MM.1S (cell line): ENCODE measurements at places on chromosomes 16 and 17.

DNA sequence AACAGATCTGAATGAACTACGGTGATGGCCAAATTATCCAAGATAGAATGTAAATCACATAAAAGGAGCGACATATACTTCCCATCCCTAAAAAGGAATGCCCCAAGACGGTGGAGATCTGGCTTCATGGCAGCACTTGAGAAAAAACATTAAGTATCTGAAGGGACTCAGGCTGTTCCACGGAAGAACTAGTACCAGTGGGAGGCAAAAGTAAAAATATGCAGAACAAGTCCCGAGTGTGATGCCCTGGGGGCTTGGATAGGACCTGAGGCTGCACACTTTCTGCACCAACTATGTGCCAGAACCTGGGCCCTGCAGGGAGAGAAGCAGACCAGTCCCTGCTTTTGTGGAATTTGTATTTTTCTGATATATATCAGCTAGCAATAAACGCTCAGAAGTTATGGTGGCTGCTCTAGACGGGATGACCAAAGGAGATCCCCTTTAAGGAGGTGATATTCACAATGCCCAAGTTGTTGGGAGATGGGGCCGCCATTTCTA, 539 bp upstream of the CKLF start:
- H3K36me3 ChIP-seq: no peaks in the 10 kb centered on the region
- peaks cover 55% of the 10 kb centered on the region for H3K4me1 ChIP-seq
- peak; percentile 23 for DNase-seq
- peak overlapping the region; percentile 81 for H3K27ac ChIP-seq
- no peaks in the 10 kb centered on the region for H3K27me3 ChIP-seq

- no peak overlapping the region for H3K27ac ChIP-seq
- H3K4me1 ChIP-seq: no peaks in the 10 kb centered on the region
- no peak for DNase-seq
- 0 out of 2 replicates have a peak, but pooled peaks cover 13% of the 10 kb centered on the region for H3K36me3 ChIP-seq
- H3K4me3 ChIP-seq: no peak overlapping the region
These were observed 11.7 kb upstream of the GGA2 start for GRCh38 chr16:23521965-23522364.

- H3K4me1 ChIP-seq: no peaks in the 10 kb centered on the region
- no peaks in the 10 kb centered on the region for H3K27me3 ChIP-seq
- H3K4me3 ChIP-seq: no peak overlapping the region
- H3K36me3 ChIP-seq: no peaks in the 10 kb centered on the region
- no peak overlapping the region for H3K27ac ChIP-seq
These were observed 9.2 kb downstream of the MAPK8IP3 start for GRCh38 chr16:1715220-1715619.

GRCh38 chr17:57536789-57537523, 208.1 kb downstream of the CCDC182 start:
- no peaks in the 10 kb centered on the region for H3K27me3 ChIP-seq
- H3K4me1 ChIP-seq: peaks cover 18% of the 10 kb centered on the region
- no peak for DNase-seq
- no peaks in the 10 kb centered on the region for H3K36me3 ChIP-seq
- no peak overlapping the region for H3K27ac ChIP-seq
- H3K4me3 ChIP-seq: no peak overlapping the region

GRCh38 chr17:37830151-37830993, 85.5 kb upstream of the HNF1B start:
- no peak overlapping the region for H3K4me3 ChIP-seq
- H3K4me1 ChIP-seq: peaks cover 9% of the 10 kb centered on the region
- H3K27me3 ChIP-seq: no peaks in the 10 kb centered on the region
- no peak overlapping the region for H3K27ac ChIP-seq
- DNase-seq: no peak

DNA sequence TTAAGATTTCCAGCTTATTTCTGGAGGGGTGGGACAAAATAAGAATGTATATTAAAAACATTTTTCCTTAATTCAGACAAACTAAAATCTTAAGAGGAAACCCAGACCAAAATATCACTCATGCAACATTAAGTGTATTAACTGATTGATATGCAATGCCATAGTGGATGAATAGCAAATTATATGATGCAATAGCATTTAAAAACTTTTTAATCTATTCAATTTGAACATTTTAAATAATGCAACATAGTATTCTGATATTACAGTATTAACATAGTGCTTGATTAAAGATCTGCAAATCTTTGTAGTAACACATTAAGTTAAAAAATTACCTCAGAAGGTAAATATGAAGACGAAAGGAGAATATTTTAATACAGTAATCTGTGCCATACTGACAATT, 15.3 kb upstream of the INTS2 start:
- no peak overlapping the region for H3K4me3 ChIP-seq
- H3K4me1 ChIP-seq: no peaks in the 10 kb centered on the region
- peaks cover 2% of the 10 kb centered on the region; the same call in 1 of the 2 replicates for H3K36me3 ChIP-seq
- no peaks in the 10 kb centered on the region for H3K27me3 ChIP-seq
- DNase-seq: no peak
- no peak overlapping the region for H3K27ac ChIP-seq

- DNase-seq: no peak
- no peak overlapping the region for H3K27ac ChIP-seq
- no peaks in the 10 kb centered on the region for H3K27me3 ChIP-seq
- no peaks in the 10 kb centered on the region for H3K4me1 ChIP-seq
These were observed 191.9 kb upstream of the ANKFN1 start for GRCh38 chr17:55961386-55961785.

GRCh38 chr16:72887537-72887936, 160.4 kb downstream of the ZFHX3 start:
- H3K4me1 ChIP-seq: no peaks in the 10 kb centered on the region
- DNase-seq: no peak
- H3K27me3 ChIP-seq: no peaks in the 10 kb centered on the region
- no peak overlapping the region for H3K4me3 ChIP-seq
- no peaks in the 10 kb centered on the region for H3K36me3 ChIP-seq
- no peak overlapping the region for H3K27ac ChIP-seq

- DNase-seq: no peak
- no peaks in the 10 kb centered on the region for H3K4me1 ChIP-seq
- H3K27ac ChIP-seq: no peak overlapping the region
- peaks cover 79% of the 10 kb centered on the region for H3K27me3 ChIP-seq
- no peak overlapping the region for H3K4me3 ChIP-seq
- H3K36me3 ChIP-seq: no peaks in the 10 kb centered on the region
These were observed 7.8 kb downstream of the SOX8 start for GRCh38 chr16:989354-989814.

DNA sequence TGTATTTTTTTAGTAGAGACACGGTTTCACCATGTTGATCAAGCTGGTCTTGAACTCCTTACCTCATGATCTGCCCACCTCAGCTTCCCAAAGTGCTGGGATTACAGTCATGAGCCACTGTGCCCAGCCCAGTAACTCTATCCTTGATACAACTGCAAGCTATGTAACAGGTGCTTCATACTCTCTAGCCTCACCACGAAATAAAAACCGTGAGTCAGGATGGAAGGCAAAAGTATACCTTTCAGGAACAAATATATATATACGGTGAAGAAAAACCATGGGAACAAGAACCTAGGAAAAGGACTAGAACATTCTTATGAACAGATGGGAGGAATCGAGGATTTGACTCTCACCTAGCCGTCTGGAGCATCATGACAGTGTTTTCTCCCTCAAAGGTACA, 9.6 kb upstream of the FBF1 start:
- no peaks in the 10 kb centered on the region for H3K4me1 ChIP-seq
- DNase-seq: no peak
- no peak overlapping the region for H3K27ac ChIP-seq

DNA sequence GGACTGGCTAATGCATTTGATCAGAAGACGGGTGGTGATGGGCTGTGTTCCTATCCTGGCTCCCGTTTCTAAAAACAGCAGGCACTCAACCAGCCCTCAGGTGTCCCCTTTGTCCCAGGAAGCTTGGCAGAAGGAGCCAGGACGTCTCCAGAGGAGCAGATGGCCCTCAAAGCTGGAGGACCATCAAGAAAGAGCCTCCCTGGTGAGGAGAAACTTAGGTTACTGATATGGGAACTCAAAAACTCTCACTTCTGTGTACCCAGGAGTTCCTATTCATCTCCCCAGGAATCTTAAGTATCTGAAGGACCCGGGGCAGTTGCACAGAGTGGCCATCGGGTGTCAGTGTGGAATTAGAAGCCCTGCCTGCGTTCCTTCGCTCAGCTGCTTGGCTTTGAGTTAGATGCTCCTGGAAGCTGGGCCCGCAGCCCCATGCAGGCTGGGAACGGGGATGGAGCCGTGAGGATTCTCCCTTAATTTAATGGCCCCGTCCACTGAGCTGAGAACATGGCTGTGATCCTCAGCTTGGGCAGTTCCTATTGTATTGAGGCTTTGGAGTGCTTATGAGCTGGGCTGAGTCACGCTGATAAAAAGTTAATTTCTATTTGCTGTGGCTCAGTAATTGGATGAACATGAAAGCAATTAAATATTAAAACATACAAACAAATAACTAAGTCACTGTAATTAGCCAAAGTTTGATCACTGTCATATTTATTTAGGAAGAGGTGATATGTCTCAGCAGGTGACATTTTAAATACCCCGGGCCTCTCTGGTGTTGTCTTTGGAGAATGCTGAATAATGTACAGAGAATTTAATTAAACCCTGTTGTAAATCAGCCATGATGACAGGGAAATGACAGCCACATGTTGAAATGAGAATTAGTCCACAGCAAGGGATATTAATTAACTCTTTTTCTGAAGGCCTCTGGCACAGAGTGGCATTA, 402.1 kb downstream of the SEC14L1 start:
- no peaks in the 10 kb centered on the region for H3K36me3 ChIP-seq
- H3K27me3 ChIP-seq: peaks cover 7% of the 10 kb centered on the region
- H3K4me1 ChIP-seq: no peaks in the 10 kb centered on the region
- H3K27ac ChIP-seq: no peak overlapping the region
- H3K4me3 ChIP-seq: no peak overlapping the region

- no peaks in the 10 kb centered on the region for H3K4me1 ChIP-seq
- H3K27me3 ChIP-seq: no peaks in the 10 kb centered on the region
- no peak for DNase-seq
- H3K4me3 ChIP-seq: no peak overlapping the region
- H3K36me3 ChIP-seq: no peaks in the 10 kb centered on the region
These were observed 23.3 kb downstream of the MYH11 start for GRCh38 chr16:15833541-15833940.

DNA sequence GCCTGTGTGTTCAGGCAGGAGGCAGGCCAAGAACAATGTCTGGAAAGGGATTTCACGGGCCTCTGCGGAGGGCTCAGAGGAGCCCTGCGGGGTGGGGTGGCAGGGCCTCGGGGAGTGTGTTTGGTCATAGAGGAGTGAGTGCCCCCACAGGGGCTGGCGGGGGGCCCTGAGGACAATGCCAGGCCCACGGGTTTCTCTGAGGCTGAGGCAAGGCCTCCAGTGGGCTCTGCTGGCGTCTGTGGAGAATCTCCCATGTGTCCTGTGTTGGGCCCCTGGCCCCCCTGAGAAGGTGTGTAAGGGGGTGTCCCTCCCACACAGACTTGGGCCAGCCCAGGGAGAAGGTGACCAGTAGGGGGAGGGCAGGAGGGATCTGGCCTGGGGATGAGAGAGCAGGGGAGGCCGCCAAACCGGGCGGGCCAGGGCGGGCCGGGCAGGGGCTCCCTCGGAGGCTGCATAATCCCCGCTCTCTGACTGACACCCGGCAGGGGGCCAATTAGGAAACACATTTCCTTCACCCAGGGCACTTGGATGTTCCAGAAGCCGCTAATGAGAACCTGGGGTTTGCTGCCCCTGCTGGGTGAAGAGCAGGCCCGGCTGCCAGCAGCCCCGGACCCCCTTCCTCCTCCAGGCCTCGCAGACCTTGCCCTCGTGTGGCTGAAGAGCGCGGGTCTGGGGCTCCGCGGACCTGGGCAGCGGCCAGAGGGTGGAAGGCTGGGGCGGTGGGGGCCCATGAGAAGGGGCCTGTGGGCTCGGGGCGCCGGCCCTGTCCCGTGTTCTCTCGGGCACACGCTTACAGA, 204.2 kb downstream of the NTN1 start:
- DNase-seq: no peak
- peaks cover 8% of the 10 kb centered on the region; the same call in 1 of the 2 replicates for H3K4me1 ChIP-seq
- no peak overlapping the region for H3K27ac ChIP-seq
- H3K27me3 ChIP-seq: peaks cover 39% of the 10 kb centered on the region

DNA sequence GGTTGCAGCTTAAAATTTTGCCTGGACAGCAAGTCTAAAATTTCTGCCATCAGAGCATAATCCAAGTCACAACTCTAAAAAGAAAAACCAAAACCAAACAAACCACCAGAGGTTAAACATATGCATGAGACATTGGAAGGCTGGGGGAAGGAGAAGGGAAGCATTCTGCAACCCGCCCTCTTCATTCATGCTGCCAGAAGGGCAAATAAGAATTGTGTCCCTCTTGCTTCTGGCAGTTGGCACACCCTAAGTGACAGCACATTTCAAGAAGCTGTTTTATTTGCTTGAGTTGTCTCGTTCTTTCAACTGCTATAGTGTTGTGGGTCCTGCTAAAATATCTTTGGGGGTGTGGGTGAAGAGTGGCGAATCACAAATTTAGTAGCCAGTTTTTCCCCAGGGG, 99.6 kb downstream of the SKAP1 start:
- no peak for DNase-seq
- H3K4me1 ChIP-seq: peaks cover 22% of the 10 kb centered on the region
- no peaks in the 10 kb centered on the region for H3K27me3 ChIP-seq
- H3K27ac ChIP-seq: no peak overlapping the region

- H3K27me3 ChIP-seq: no peaks in the 10 kb centered on the region
- DNase-seq: peak; percentile 93
- peak within 1 kb of the TSS; percentile 76 for H3K4me3 ChIP-seq
These were observed at the start of gene SNN for GRCh38 chr16:11667824-11668622. TSS of gene SNN (plus strand) at chr16:11668455. CDS start at chr16:11676060, 7,605 bp downstream.

DNA sequence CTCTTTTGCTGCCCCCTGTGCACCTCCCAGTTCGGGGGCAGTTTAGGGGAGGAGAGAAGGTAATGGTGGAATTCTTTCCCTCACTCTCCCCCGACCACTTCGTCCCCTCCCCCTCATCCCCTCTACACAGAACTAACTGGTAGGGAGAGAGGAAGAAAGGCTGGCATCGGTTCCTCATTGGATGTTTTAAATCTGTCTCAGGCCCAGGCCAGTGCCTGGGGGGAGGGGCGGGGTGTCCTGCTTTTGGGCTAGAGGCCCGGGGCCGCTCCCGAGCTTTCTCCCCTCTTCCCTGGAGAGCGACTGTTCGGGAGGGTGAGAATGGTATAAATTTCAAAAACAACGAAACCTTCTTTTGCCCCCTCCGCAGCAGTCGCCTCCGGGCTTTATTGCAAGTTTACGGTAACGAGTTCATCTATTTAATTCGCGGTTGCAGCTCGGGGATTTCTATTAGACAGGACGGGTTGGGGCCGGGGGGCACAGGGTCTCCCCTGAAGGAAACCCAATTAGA, at the start of gene PRAC2:
Gene PRAC2 (plus strand): TSS at position 271 of the 508 bp plus-strand sequence. CDS start 1,226 bp downstream, outside the sequence.
- H3K4me1 ChIP-seq: no peaks in the 10 kb centered on the region
- no peak for DNase-seq
- H3K27ac ChIP-seq: no peak within 1 kb of the TSS
- H3K36me3 ChIP-seq: no peaks in the 10 kb centered on the region
- H3K27me3 ChIP-seq: peaks cover 91% of the 10 kb centered on the region
- H3K4me3 ChIP-seq: peak within 1 kb of the TSS; percentile 49

GRCh38 chr16:2970563-2970962, 1.4 kb downstream of the PAQR4 start:
- H3K27me3 ChIP-seq: no peaks in the 10 kb centered on the region
- no peaks in the 10 kb centered on the region; the same call in 1 of the 2 replicates for H3K36me3 ChIP-seq
- H3K4me1 ChIP-seq: peaks cover 13% of the 10 kb centered on the region
- no peak for DNase-seq
- H3K4me3 ChIP-seq: peak overlapping the region; percentile 100

GRCh38 chr16:53986793-53987192, 282.8 kb downstream of the FTO start:
- H3K4me1 ChIP-seq: no peaks in the 10 kb centered on the region
- H3K4me3 ChIP-seq: no peak overlapping the region
- H3K36me3 ChIP-seq: no peaks in the 10 kb centered on the region
- H3K27me3 ChIP-seq: no peaks in the 10 kb centered on the region
- no peak overlapping the region for H3K27ac ChIP-seq

GRCh38 chr17:80832888-80833583, 158.6 kb upstream of the CHMP6 start:
- H3K4me3 ChIP-seq: peak overlapping the region; percentile 56
- peaks cover 15% of the 10 kb centered on the region for H3K4me1 ChIP-seq
- peak overlapping the region; percentile 91 for H3K27ac ChIP-seq
- H3K36me3 ChIP-seq: no peaks in the 10 kb centered on the region
- H3K27me3 ChIP-seq: no peaks in the 10 kb centered on the region

- no peak overlapping the region for H3K4me3 ChIP-seq
These were observed 72.3 kb upstream of the CORO6 start for GRCh38 chr17:29694918-29695563.
